ENCODE measurements at places on chromosomes 12 and 14. TPM values are rescaled to one million over a fixed set of nuclear protein-coding genes. Genes with fewer than 3 reads are reported as not detected.

- peaks cover 55% of the 10 kb centered on the region for H3K4me1 ChIP-seq
- DNase-seq = no peak
- H3K36me3 ChIP-seq = peaks cover 36% of the 10 kb centered on the region
- H3K4me3 ChIP-seq = no peak overlapping the region
Measured at GRCh38 chr12:69252033-69252432, 12.7 kb downstream of the CPSF6 start.

DNA sequence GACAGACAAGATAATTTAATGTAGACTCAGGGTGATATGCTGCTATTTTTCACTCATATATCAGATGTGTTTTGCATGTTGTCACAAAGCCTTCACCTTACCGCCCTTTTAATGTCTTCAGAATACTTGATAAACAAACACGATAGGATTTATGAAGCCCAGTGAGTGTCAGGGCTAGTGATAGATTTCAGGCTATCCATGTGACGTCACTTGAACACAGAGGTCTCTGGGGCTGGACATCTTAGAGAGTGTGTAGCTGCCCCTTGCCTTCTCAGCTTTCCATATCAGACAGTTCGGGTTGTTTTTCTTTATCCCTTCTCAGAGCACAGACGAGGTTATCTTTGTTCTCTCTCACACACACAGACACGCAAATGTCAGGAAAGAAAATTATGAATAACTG, 105.3 kb upstream of the GSC start:
- no peak for DNase-seq
- H3K27ac ChIP-seq = no peak overlapping the region
- H3K4me1 ChIP-seq = no peaks in the 10 kb centered on the region
- H3K27me3 ChIP-seq = peaks cover 10% of the 10 kb centered on the region
- no peaks in the 10 kb centered on the region for H3K36me3 ChIP-seq
- no peak overlapping the region for H3K4me3 ChIP-seq

- H3K27me3 ChIP-seq = no peaks in the 10 kb centered on the region
- no peak overlapping the region for H3K4me3 ChIP-seq
- peaks cover 9% of the 10 kb centered on the region for H3K4me1 ChIP-seq
- H3K36me3 ChIP-seq = no peaks in the 10 kb centered on the region
- H3K27ac ChIP-seq = no peak overlapping the region
Measured at GRCh38 chr14:94040796-94041195, 14.7 kb downstream of the OTUB2 start.

- no peaks in the 10 kb centered on the region for H3K4me1 ChIP-seq
- H3K4me3 ChIP-seq = no peak overlapping the region
- H3K27me3 ChIP-seq = no peaks in the 10 kb centered on the region
- no peaks in the 10 kb centered on the region for H3K36me3 ChIP-seq
- no peak for DNase-seq
Measured at GRCh38 chr12:115433014-115433634, 749.1 kb upstream of the TBX3 start.

DNA sequence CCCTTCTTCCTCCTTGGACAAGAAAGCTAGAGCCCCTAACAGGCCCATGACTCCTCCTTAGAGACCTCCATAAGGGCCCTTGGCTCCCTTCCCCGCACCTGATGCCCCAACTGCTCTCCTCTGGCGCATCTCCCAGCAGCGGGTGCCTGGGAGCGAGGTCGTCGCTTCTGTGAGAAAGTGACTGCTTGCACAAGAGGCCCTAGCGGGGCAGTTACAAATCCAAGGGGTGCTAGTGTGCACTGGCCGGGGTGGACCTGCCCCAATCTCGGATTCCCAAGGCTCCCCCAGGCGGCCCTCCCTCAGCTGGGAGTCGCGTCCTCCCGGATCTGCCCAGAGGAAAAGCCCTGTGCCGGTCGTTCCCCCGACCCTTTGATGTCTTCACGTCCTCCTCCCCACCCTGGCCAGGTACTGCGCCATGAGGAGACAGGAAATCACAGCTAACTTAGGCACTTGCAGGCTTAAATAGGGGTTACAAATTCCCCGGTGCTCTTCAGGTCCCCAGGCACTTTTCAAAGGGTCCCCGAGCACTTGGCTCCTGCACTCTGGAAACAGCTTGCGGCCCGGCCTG, 2.8 kb downstream of the NKX2-8 start:
- no peaks in the 10 kb centered on the region for H3K4me1 ChIP-seq
- peaks cover 57% of the 10 kb centered on the region for H3K27me3 ChIP-seq
- H3K36me3 ChIP-seq = no peaks in the 10 kb centered on the region
- H3K4me3 ChIP-seq = no peak overlapping the region
- no peak overlapping the region for H3K27ac ChIP-seq
- no peak for DNase-seq

DNA sequence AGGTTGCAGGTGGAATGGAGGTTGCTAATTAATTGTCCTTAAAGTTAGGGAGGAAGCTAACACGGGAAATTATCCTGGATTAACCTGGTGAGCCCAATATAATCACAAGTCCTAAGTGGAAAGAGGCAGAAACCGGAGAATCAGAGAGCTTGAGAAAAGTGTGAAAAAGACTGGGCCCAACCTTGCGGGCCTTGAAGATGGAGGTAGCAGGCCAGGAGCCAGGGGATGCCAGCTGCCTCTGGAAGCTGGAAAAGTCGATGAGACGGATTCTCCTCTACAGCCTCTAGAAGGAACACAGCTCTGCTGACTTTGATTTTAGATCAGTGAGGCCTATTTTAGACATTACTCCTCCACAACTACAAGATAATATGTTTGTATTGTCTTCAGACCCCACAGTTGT, 2.1 kb downstream of the SDR9C7 start:
- H3K27ac ChIP-seq = no peak overlapping the region
- no peak overlapping the region for H3K4me3 ChIP-seq

GRCh38 chr12:31931796-31932715, 27.2 kb upstream of the RESF1 start:
- H3K27me3 ChIP-seq = no peaks in the 10 kb centered on the region
- H3K4me1 ChIP-seq = peaks cover 52% of the 10 kb centered on the region
- DNase-seq = peak; percentile 48
- peak overlapping the region; percentile 39 for H3K27ac ChIP-seq
- no peak overlapping the region for H3K4me3 ChIP-seq

DNA sequence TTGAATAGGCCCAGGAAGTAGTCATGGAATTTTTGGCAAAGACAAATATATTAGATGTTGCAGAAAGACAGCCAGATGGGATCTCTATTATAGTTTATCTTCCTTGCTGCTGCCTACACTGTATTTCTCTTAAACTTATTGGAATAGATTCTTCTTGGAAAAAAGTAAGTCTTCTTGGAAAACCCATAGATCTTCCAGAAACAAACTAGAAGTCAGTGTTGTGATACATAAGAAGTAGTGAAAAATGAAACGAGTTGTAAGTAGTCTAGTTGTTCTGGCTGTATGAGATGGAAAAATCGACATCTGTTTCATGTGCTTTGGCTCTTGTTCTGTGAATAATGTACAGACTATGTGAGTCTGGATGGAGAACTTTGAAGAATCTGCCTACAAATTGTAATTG, 29.0 kb downstream of the GLIPR1L2 start:
- H3K4me1 ChIP-seq = no peaks in the 10 kb centered on the region
- no peaks in the 10 kb centered on the region for H3K36me3 ChIP-seq
- no peaks in the 10 kb centered on the region for H3K27me3 ChIP-seq
- no peak for DNase-seq
- no peak overlapping the region for H3K27ac ChIP-seq

DNA sequence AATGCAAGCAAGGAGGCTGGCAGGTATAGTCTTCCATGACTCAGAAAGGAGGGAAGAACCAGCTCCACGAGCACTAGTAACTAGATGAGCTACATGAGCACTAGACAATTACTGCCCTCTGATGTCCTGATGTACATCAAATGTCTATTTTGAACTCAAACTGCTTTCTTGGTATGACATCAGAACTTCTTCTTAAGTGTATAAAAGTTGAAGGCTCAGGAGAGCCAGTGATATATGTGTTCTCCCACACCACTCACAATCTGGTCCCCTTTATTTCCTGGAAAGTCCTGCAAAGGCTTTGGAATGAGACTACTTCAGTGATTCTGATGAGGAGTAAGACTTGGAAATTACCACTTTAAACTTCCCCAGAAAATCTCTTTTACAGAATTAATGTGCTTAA, 18.5 kb upstream of the DHRS7 start:
- no peaks in the 10 kb centered on the region for H3K27me3 ChIP-seq
- H3K4me3 ChIP-seq = peak overlapping the region; percentile 67
- no peak for DNase-seq
- no peaks in the 10 kb centered on the region for H3K36me3 ChIP-seq
- peak overlapping the region; percentile 73 for H3K27ac ChIP-seq

- no peak overlapping the region for H3K4me3 ChIP-seq
- H3K4me1 ChIP-seq = no peaks in the 10 kb centered on the region
- no peak for DNase-seq
- H3K27ac ChIP-seq = no peak overlapping the region
Measured at GRCh38 chr12:23684121-23684520, 265.3 kb downstream of the SOX5 start.

DNA sequence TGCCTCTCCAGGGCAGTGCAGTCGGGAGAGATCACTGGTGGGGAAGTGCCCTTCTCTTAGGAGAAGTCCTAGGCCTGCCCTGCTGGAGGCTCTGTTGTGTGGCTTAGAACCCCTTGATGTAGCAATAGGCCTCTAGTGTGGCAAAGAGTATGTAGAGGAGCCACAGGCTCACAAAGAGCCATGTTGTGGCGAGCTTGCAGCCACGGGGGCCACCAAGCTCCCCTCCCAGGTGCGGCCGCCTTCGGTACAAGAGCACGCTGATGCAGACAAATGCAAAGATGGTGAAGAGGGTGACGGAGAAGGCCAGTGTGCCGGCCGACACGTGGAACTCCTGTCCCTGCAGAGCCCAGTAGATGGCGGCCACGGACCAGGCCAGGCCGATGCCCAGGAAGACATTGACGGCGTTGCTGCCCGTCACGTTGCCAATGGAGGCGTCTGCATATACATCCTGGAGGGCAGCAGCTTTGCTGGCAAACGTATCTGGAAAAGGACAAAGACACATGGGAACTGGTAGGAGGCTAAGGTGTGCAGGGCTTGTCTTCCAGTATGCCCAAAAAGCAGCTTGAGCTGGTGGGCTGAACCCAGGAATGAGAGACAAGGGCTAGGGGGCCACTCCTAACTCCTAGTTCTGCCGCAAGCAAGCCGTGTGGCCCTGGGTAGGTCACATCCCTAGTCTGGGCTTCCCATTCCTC, 142.8 kb downstream of the SLC8A3 start:
- peaks cover 3% of the 10 kb centered on the region for H3K4me1 ChIP-seq
- peaks cover 30% of the 10 kb centered on the region for H3K27me3 ChIP-seq
- no peaks in the 10 kb centered on the region for H3K36me3 ChIP-seq
- DNase-seq = no peak

DNA sequence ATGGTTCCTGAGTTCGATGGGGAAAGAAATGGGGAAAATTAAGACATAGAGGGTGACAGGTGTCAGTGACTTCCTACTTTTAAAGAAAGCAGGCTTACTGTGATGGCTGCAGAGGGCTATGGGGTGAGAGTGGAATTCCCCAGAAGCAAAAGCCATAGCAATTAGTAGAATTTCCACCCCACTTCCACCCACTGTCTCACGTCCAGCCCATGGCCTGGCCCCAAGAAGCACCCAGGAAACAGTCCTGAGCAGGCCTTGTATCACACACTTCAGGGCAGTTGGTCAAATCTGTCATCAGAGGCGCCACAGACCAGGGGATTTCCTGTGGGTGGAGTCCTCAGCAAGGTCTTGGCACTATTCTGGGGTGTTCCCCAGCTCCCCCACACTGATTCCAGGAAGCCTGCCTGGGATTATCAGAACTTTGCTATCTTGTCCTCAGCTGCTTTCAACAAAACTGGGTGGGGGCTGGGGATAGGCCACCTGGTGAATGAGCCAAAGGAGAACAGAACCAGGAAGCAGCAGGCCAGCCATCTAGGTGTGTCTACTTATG, 120.1 kb upstream of the CCND2 start:
- no peaks in the 10 kb centered on the region for H3K27me3 ChIP-seq
- peak overlapping the region; percentile 32 for H3K4me3 ChIP-seq
- peaks cover 23% of the 10 kb centered on the region for H3K36me3 ChIP-seq
- peak; percentile 95 for DNase-seq
- H3K27ac ChIP-seq = peak overlapping the region; percentile 94
- peaks cover 82% of the 10 kb centered on the region for H3K4me1 ChIP-seq

DNA sequence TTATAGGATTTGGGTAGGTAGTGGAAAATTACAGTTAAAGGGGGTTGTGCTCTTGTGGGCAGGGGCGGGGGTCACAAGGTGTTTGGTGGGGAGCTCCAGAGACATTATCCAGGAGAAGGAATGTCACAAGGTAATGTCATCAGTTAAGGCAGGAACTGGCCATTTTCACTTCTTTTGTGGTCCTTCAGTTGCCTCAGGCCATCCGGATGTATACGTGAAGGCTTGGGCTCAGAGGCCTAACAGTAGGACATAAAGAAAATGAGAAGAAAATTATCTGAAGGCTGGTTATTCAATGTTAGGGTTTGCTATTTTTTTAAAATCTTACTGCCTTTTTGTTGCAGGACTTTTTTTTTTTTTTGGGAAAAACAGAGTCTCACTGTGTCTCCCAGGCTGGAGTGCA, 2.5 kb upstream of the PSEN1 start:
- H3K27ac ChIP-seq = no peak overlapping the region
- H3K4me3 ChIP-seq = no peak overlapping the region
- H3K27me3 ChIP-seq = no peaks in the 10 kb centered on the region
- peaks cover 14% of the 10 kb centered on the region for H3K4me1 ChIP-seq

GRCh38 chr14:63006531-63006930, 38.7 kb downstream of the KCNH5 start:
- H3K4me3 ChIP-seq = no peak overlapping the region
- H3K4me1 ChIP-seq = no peaks in the 10 kb centered on the region
- no peaks in the 10 kb centered on the region for H3K36me3 ChIP-seq
- H3K27me3 ChIP-seq = no peaks in the 10 kb centered on the region
- no peak for DNase-seq
- H3K27ac ChIP-seq = no peak overlapping the region

DNA sequence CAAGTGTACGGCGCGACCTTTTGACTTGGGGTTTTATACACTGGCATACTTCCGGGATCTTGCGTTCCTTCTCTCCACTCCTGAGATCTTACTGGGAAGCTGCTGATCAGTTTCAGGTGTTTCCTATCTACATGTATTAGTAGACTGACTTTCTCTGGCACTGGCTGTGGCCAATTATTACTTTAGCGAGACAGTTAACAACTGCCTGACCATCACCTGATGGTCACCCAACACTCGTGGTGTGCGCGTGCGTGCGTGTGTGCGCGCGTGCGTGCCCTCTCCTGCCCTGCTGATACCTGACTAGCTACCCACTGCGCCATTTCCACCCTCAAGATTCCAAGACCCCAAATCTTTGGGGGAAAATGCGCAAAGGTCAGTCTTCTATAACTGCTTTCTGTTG, 249.9 kb downstream of the AEBP2 start:
- H3K4me3 ChIP-seq = no peak overlapping the region
- no peaks in the 10 kb centered on the region for H3K4me1 ChIP-seq
- no peak overlapping the region for H3K27ac ChIP-seq
- peaks cover 4% of the 10 kb centered on the region for H3K27me3 ChIP-seq
- H3K36me3 ChIP-seq = peaks cover 5% of the 10 kb centered on the region

DNA sequence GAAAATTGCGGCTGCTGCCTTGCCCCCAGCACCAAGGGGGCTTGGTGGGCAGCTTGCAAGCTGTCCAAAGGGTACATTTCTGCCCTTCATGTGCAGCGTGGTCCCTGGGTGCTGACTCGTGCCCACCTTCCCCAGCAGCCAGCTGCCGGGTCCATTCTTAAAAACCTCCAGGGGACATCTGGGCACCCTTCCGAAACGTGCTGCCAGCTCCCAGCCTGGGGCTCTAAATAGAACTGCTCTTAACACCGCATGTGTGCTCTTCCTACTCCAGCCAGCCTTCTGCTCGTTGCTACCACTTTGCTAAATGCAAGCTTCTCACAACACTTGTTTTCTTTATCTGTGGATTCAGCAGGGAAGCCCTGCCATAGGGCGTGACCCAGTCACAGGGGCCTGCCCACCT, 66.0 kb downstream of the RIMBP2 start:
- H3K4me3 ChIP-seq = no peak overlapping the region
- H3K4me1 ChIP-seq = no peaks in the 10 kb centered on the region
- H3K27me3 ChIP-seq = no peaks in the 10 kb centered on the region

The ATP2B1 gene
- 23.2 TPM for total RNA-seq

The IL23A gene
- 12.4 TPM for total RNA-seq

The MGP gene
- not detected for total RNA-seq

The PTCSC3 gene
- not detected for total RNA-seq

The BIN2 gene
- total RNA-seq = 109 TPM

The MIP gene
- not detected for total RNA-seq

The ARHGAP9 gene
- 234 TPM for total RNA-seq
